Lung (tissue), 17 donors: ENCODE measurements at places on chromosomes 13 and 19. TPM values are rescaled to one million over a fixed set of nuclear protein-coding genes. Genes with fewer than 3 reads are reported as not detected.

The SRRM5 gene
- total RNA-seq = 0.31 TPM

The PGLYRP1 gene
- 1.1 TPM for total RNA-seq

The HDGFL2 gene
- 36.9 TPM for total RNA-seq

The SHISA2 gene
- total RNA-seq = 13.2 TPM

The APOC4 gene
- not detected for total RNA-seq

The OR7C1 gene
- total RNA-seq = not detected
